ENCODE measurements at places on chromosomes 11 and 22.

DNA sequence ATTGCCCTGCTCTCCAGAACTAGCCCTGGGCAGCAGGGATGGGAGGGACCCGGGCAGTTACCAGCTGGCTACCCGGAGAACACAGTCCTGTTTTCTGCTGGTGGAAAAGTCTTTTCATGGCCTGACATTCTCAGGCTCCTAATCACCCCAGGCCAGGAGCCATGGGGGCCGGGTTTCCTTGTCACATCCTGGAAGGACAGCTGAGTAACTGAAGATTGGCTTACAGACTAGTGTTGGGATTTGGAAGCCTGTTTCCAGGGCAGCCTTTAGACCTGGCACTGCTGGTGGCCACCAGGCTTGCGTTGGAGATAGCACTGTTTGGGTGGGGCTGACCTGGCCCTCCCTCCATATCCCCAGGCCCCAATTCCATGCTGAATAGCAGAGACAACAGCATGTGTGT is 349.0 kb downstream of the CTTN start:
- no peak for DNase-seq

- DNase-seq, result no peak
Observed at GRCh38 chr11:84465040-84465439, 1162.1 kb downstream of the DLG2 start.

DNA sequence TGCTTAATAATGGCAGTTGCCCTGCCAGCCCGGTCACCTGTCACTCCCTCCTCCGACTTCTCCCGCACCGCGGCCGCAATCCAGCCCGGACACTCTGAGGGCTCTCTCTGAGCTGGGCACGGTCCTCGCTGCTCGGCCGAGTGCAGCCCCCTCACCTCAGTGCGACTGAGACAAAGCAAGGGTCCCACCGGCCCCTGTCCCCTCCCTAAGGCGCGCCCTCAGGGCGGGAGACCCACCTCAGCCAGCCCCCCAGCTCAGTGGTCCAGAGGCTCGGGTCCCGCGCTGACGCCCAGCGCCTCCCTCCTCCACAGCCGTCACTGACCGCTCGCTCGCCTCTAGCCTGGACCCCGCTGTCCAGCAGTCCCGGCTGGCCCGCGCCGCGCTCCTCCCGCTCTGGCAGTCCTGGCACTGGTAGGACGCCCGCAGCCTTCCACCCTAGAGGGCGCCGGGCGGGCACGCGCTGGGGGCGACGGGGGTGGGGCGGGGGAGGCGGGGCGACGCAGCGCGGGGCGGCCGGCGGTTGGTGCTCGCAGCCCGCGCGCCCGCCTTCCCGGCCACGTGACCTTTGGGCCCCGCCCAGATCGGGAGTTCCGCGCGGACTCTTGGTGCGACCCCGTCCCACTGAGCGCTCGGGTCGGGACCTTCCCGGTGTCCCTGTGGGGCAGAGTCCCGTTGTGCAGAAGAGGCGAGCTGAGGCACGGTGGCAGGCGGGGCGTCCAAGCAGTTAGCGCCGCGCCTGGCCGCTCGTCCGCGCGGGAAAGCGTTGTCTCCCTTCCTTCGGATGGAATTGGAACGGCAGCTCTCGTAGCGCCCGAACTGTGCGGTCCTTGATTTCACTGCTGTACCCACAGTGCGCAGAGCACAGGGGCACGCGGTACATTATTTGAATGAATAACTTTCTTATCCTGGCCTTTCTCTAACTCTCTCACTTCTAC is 7.8 kb upstream of the L3MBTL2 start:
- DNase-seq, result peak; percentile 75

GRCh38 chr22:23184764-23185113 is 4.4 kb downstream of the BCR start:
- DNase-seq, result no peak
